ENCODE measurements at places on chromosomes 2 and 18.
A peak's percentile ranks its signal among the peaks of the same experiment; 100 is the strongest.

GRCh38 chr2:212626371-212626918 lies 87.8 kb upstream of the ERBB4 start:
- DNase-seq = no peak

GRCh38 chr2:40016151-40016885 lies 237.3 kb upstream of the THUMPD2 start:
- no peak for DNase-seq

GRCh38 chr2:209584915-209585314 lies 161.1 kb downstream of the MAP2 start:
- no peak for DNase-seq

DNA sequence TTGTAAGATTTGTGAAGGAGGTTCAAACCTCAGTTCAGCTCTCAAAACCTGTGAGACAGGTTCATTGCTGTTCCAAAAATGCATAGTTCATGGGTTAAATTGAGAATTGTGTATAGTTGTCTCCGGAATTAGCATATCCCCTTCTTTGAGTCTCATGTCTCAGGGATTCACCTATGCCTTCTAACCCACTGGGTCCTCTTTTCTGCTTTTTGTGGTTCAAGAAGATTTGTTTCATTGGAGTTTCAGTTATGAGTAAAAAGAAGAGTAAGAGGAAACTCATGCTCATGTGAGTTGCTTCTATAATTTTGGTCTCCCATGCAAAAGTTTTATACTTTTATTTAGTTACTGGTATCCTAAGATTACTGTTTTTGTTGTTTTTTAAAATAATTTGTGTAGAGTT lies 1219.8 kb upstream of the ZEB2 start:
- DNase-seq = no peak

DNA sequence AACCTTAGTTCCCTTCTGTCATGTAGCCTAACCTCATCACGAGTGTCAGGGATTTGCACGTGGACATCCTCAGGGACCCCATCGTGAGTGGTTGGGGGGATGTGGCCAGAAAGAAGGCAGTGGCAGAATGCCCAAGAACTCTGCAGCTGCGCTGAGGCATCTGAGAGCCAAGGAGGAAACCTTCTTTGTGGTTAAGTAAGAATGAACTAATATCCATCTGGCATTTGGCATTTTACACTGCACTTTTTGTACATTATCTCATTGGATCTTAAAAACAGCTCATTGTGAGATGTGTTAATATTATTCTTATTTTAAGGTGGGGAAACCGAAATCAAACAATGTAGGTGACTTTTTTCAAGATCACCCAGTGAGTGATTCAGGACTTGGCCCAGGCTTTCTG lies 32.6 kb upstream of the APCDD1 start:
- DNase-seq = peak; percentile 79

GRCh38 chr2:24886691-24887304 lies 33.2 kb downstream of the ADCY3 start:
- DNase-seq = no peak

GRCh38 chr2:25190536-25190935 lies 22.2 kb upstream of the POMC start:
- DNase-seq = no peak

GRCh38 chr2:97961534-97961933 lies 34.2 kb downstream of the TMEM131 start:
- no peak for DNase-seq

DNA sequence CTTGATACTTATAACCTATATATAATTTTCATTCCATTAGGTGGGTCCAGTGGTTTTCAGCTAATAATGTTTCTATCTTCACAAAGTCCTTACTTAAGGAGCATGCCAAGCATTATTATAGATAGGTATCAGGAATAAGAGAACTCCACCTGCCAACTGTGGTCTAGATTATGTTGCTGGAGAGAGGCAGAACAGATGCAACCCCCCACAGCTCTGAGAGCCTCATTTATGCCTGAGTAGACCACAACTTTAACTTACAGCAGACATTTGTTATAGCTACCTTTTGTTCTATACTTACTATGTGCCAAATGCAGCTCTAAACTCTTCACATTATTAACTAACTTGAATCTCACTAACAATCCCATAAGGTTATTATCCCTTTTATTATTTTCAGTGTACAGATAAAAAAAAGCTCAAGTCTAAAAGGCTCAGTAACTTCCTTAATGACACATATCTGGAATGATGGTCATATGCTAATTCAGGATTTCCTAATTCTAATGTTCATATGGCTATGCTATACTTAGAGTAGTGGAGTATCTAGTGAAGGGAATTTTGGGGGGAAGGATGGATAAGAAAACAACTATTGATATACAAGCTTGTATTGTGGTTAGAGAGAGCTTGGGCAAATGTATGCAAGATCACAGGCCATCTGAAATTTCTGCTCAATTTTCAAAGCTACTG lies 119.1 kb upstream of the RND3 start:
- DNase-seq = no peak

- DNase-seq = peak; percentile 38
Measured at GRCh38 chr2:45275242-45275805, 266.1 kb upstream of the SIX2 start.

GRCh38 chr2:3022841-3023372 lies 354.7 kb downstream of the EIPR1 start:
- no peak for DNase-seq

GRCh38 chr2:5749347-5749746 lies 57.2 kb downstream of the SOX11 start:
- DNase-seq = no peak

DNA sequence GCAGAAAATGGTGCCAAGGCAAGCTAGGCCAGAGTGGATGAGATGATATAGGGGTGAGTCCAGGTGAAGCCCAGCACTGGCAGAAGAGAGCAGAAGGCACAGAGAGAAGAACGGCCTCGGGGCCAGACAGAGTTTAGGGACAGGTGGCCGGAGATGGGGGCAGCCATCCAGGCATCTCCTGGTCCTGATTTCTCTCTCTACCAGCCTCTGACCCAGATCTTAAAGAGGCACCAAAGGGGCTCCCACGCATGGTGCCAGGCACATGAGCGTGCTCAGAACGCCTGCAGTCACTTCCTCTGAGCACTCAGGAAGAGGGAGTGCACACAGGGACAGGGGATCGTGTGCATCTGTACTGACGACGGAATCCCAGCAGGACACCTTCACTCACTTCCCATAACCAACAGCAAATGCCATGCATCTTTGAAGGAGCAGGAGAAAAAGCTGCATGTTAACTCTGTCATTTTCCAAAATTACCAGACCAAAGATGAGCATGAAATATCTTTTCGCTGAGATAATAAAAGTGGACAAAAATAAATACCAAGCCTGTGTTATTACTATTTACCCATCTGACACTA lies 427.8 kb upstream of the MYT1L start:
- DNase-seq = no peak

DNA sequence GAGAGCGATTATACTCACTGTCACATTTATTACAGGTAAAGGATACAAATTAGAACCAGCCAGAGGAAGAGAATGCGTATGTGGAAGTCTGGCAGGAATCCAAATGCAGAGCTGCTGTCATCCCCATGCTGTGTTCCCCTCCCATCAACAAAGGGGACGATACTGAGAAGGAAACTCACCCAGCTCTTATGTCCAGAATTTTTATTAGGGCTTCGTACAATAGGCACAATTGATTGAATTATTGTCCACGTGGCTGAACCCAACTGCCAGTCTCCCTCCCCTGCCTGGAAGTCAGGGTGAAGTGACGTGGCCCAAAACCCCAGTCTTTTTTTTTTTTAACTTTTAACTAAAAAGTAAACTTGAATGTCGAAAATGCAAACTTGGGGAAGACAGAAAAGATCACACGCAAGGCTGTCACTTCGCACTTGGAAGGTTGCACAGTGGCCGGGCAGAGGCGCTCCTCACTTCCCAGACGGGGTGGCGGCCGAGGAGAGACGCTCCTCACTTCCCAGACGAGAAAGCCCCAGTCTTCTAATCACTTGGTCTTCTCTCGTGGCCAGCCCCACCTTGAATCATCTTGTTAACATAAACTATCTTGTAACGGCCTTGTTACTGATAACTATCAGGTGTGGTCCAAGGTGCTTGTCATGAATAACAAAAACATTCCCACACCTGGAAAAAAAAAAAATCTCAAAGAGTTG lies 40.0 kb upstream of the ITSN2 start:
- DNase-seq = no peak

GRCh38 chr18:6960656-6961055 lies 156.9 kb downstream of the LAMA1 start:
- peak; percentile 10 for DNase-seq

- DNase-seq = no peak
Measured at GRCh38 chr18:73879328-73879727, 268.3 kb downstream of the FBXO15 start.

DNA sequence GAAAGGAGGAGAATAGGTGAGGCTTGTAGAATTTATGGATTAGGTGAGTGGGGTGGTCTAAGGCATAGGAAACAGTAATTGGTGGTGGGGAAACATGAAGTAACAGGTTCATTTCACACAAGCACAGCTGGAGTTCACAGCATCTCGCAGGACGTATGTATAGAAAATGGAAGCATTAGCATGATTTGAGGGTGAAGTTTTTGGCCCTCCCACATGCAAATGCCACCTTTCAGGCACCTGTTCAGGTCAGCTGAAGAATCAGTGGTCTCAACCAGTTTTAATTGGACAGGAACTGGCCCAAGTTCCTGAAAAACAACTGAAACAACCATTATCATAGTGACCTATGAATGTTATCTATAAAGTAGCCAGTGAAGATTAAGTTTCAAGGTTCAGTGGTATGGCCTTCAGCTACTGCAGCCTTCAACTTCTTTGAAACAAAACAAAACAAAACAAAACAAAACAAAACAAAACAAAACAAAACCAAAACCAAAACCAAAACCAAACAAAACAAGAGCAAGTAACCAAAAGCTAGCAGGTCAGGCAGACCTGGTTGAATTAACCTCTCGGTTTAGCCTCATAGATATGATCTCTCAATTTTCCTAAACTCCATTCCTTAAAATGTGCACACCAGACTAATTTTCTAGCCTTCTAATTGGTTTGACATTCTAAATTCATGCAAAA lies 102.1 kb upstream of the SPHKAP start:
- no peak for DNase-seq

GRCh38 chr2:45652090-45653031 lies 886 bp downstream of the PRKCE start:
- DNase-seq = peak; percentile 25

Measured in AG08395 (cell line).